Camera-type eye (tissue), 1 donor: ENCODE measurements at places on chromosomes 1 and 21. TPM values are rescaled to one million over a fixed set of nuclear protein-coding genes. Genes with fewer than 3 reads are reported as not detected.

KCNC4 gene
- total RNA-seq: 15.0 TPM

NTMT2 gene
- 0.99 TPM for total RNA-seq

DCST2 gene
- total RNA-seq: 0.49 TPM

CD247 gene
- total RNA-seq: 0.77 TPM

FCRL2 gene
- total RNA-seq: 0.27 TPM
